ENCODE measurements at places on chromosomes 4 and X.

DNA sequence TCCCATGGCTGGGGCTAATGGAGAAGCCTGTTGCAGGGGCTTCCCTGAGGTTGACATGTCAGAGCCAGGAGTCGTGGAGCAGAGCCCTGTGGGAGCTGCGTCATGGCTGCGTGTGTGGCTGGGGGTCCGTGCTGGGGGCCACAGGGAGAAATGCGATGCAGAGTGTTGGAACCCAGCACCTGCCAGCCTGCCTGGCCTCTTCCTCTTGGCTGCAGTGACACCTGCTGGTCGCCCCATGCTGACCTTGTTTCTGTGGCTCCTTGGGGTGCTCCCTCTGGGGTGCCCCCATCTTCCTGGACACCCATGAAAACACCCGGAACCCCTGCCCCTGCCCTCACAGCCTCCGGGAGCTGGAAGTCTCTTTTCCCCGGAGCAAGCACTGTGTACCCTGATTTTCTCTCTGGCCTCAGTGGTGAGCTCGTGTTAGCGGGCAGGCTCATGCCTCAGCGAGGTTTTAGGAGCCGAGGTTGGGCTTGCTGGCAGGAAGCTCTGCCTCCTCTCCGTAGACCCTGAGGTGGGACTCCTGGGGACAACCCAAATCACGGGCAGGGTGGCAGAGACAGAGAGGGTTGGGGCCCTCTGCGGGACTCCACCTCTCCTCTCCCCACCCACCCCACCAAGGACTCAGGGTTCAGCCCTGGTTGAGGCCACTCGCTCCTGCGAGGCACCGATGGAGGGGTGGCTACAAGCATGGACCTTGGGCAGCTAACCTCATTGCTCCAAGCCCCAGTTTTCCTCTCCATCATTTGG lies 103.7 kb downstream of the SORCS2 start:
- DNase-seq: no peak

DNA sequence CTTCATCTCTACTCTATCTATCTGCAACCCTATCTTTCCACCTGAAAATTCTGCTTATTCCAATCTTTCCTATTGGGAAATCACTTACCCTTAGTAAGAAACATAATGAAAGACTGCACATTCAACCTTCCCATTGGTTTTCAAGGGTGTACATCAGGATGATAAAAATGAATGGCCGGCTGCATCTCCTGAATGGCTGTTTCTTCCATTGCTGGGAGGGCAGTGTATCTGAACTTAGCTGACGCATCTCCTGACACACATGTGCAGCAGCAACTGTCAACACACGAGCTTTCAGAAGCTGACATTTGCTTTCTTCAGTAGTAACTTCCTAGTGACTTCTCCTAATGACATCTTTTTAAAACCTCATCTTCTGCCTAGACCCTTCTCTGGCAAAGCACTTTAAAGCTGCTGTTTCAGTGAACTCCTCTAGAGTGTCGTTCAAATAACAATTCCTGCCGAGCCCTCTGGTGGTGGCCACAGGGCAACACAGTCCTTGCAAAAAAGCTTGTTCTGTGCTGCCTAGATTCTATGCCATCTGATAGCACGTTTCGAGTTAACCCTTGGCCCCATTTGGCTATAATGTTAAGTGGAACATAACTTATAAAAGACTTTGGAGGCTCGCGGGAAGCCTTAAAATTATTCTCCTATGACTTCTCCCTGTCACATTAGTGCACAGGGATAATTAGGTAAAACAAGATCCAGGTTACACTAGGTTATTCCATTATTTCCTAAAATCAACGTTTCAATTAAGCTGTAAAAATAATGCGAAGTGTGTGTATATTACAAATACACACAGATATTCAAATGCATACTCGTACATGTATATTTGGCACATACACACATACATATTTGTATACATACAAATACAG lies 2340.7 kb downstream of the PCDH7 start:
- DNase-seq: no peak

DNA sequence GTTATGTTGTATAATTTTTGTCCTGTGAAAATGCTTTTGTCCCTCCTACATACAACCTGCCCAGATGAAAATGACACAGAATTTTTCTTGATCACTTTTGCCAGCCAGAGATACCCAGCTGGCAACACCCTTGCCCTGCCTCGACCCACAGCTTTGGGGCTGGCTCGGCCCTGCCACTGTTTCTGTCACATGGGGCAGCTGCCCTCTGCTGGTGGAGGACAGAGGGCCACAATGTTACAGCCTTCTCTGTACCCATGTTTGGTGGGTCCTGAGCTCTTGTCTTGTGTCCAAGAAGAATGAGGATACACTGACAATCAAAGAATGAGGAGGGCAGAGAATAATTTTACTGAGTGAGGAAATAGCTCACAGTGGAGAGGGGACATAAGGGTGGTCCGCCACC lies 31.1 kb downstream of the BMP15 start:
- no peak for DNase-seq

DNA sequence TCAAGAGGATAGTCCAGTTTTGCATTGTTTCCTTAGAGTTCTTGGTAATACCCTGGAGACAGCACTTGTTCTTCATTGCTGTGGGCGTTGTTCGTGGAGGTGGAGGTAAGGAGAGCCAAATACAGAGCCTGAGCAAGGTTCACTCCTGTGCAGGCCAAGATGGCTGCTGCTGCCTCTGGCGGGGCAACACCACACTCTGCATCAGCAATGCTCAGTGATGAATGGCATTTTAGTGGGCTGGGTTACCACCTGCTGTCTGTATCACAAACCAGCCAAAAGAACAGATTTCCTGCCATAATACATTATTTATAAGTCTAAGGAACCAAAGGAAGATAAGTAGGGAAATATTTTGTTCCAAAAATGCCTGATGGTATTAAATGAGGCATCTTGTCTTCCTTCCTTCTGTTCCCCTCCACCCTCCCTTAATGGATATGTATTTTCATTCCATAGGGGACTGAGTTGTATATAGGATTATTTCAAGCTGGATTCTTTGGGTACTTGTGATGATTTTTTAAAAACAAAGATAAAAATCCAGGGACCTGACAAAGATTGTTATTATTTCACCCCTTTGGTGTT lies 61.6 kb upstream of the LIMCH1 start:
- DNase-seq: no peak

GRCh38 chr4:127832585-127832984 lies 48.1 kb upstream of the PLK4 start:
- DNase-seq: peak; percentile 41

- DNase-seq: no peak
Observed at GRCh38 chr4:112898357-112899141, 150.9 kb upstream of the ANK2 start.

DNA sequence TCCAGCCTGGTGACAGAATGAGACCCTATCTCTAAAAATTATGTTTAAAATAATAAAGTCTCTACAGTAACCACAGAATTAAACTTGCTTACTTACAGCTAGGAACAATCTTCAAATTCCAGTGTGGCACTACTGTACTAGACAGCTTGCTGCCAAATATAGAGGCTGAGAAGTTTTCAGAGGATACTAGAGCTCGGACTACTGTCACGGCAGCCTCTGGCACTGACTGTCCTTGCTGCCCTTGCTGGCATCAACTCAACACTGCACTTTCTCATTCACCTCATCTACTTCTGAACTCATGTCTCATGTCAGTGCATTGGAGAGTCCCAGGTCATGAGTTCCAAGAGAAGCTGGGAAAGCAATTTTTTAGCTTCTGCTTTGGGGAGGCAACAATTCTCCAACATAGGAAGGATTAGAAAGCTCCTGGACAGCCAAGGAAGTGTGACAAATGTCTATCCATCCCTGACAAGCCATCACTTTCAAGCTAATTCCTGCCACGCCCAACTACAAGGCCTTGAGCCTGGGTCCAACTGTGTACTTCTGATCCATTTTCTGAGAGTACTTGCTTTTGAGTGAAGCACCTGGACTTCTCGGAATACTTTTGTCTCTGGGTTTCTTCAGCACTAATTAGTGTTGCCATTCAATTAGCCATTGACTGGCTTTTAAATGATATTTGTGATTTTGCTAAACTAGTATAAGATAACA lies 98.6 kb upstream of the NR3C2 start:
- no peak for DNase-seq

DNA sequence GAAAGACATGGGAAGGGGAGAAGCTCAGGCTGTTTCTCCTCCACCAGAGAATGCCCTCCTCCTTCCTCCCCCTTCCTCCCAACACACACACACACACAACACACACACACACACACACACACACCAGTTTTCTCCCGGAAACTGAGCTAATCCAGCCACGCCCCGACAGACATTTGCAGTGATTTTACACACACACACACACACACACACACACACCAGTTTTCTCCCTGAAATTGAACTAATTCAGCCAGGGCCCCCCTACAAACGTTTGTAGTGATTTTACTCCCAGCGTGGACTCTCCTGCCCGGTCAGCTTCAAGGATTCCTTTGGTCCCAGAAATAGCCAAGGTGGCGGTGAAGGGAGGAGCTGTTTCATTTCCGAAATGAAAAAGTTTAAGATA lies 32.9 kb upstream of the STX18 start:
- no peak for DNase-seq

DNA sequence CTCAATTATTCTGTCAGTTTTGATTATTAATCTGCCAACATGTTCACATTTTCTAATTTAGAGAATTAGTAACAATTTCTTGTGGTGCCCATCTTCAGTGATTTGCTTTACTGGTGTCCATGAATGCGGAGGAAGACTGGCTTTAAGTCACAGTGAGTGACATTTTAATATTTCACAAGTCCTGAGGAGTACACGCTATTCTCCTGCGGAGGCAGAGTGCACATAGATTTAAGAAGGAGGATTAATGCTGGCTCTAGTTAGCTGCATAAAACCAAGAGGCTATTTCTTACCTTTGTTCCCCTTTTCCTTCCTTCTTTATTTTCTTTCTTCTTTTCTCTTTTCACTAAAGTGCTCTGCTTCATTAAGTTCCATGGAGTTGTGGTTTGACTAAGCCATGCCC lies 495.2 kb upstream of the IGFBP7 start:
- DNase-seq: no peak

- DNase-seq: no peak
Observed at GRCh38 chrX:133434197-133434820, 19.0 kb upstream of the GPC4 start.

DNA sequence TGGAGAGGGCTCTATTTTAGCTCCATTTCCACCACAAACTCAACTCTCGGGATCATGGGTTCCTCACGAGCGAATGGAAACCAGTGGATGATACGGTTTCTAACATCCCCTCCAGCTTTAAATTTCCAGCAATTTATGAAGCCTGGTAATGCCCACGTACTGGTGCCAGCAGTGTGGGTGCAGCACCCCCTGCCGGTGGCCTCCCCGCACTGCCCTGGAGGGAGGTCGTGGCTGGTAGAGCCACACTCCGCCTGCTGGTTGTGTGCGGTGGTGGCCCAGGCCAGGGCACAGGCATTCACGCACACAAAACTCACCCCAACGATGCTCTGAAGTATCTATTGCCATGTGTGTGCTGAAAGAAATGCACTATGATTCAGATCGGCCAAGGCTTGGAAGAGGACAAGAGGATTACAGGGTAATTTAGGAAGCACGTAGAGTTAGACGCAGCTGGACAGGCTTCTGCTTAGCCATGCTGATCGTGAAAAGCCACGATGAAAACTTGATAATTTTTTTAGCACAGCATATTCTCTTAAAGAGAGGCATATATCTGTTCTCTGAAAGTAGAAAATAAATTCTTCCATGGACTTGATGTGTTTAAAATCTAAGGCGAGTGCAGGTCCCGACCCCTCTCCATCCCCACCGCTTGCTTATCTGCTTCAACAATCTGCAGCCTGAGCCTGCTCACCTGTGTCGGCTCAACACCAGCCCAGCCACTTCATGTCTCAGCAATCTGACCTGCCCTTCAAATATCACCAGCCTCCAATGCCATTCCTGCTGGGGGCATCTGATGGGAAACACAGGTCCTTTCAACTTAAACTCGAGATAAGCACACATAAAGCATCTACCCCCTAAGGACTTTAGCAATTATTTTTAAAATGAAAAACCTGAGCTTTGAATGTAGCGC lies 59.1 kb downstream of the SCD5 start:
- peak; percentile 12 for DNase-seq

DNA sequence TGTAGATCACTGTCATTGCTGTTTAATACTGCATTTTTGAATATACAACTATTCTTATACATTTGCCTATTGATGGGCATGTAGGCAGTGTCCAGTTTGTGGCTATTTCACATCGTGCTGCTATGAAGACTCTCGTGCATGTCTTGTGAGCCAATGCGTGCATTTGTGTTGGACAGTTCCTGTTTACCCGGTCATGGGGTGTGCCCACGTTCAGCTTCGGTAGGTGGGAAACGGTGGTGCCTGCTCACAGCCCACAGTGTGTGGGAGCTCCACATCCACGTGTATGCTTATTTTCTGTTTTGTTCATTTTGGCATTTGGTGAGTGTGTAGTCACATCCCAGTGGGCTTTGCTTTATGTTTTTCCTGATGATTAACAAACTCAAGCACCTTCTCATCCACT lies 19.7 kb upstream of the RNF212 start:
- DNase-seq: no peak

- DNase-seq: no peak
Observed at GRCh38 chrX:153983321-153983801, 10.8 kb downstream of the TMEM187 start.

- DNase-seq: no peak
Observed at GRCh38 chrX:65034668-65035445, 58.6 kb upstream of the ZC4H2 start.

DNA sequence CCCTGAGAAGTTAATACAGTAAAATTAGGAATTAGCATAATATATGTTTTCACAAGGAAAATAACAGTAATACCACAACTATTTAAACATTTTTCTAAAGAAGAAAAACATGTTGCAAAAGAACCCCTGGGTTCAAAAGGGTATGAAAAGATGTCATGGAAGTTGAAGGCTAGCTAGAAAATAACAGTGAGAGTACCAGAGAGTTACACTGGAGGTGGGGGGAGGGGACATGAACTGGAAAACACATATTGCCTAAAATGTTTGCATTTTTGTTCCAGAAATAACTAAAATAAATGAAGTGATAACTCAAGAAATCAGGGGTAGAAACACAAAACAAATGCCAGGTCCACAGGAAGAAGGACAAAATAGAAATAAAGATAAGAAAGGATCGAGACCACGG lies 336.6 kb upstream of the MAD2L1 start:
- DNase-seq: no peak

- DNase-seq: no peak
Observed at GRCh38 chrX:54494166-54494988, 1.7 kb downstream of the FGD1 start.

- peak; percentile 43 for DNase-seq
Observed at GRCh38 chr4:123564758-123565346, 168.3 kb downstream of the SPRY1 start.

- no peak for DNase-seq
Observed at GRCh38 chr4:10803713-10804343, 119.3 kb upstream of the CLNK start.

- no peak for DNase-seq
Observed at GRCh38 chr4:53703267-53703655, 112.0 kb upstream of the LNX1 start.

DNA sequence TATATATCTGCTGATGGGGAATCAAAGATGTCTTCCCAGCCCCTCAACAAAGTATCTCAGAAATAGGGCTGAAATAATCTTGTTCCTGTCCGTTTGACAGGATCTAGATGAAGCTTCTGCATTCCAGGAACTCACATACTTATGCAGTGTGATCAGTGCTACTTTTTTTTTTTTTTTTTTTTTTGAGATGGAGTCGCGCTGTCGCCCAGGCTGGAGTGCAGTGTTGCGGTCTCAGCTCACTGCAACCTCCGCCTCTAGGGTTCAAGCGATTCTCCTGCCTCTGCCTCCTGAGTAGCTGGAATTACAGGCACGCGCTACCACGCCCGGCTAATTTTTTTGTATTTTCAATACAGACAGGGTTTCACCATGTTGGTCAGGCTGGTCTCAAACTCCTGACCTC lies 36.4 kb downstream of the DHX15 start:
- no peak for DNase-seq

- DNase-seq: no peak
Observed at GRCh38 chr4:30856795-30857564, 136.8 kb downstream of the PCDH7 start.
